Melanocyte of skin (primary cell): ENCODE measurements at places on chromosomes 11 and 22. TPM values are rescaled to one million over a fixed set of nuclear protein-coding genes. Genes with fewer than 3 reads are reported as not detected.

Gene PGA4
- total RNA-seq: not detected in 2 replicates

Gene UPB1
- not detected in 2 replicates for total RNA-seq

Gene PISD
- total RNA-seq: 38.7 and 39.6 TPM in 2 replicates

Gene SPATA19
- not detected in 2 replicates for total RNA-seq

Gene OR52I2
- not detected in 2 replicates for total RNA-seq

Gene SLC1A2
- total RNA-seq: under 0.01 TPM in 1 of 2 replicates, not detected in the other

Gene ARFIP2
- total RNA-seq: 56.0 and 60.9 TPM in 2 replicates

Gene RPS25
- total RNA-seq: 862 and 1,261 TPM in 2 replicates

Gene PPP2R5B
- total RNA-seq: 6.8 and 9.0 TPM in 2 replicates

Gene MPZL3
- total RNA-seq: 0.67 and 2.2 TPM in 2 replicates

Gene CSNK2A3
- total RNA-seq: 3.4 and 4.0 TPM in 2 replicates

Gene GPR83
- not detected in 2 replicates for total RNA-seq

Gene WNT7B
- total RNA-seq: not detected in 2 replicates

Gene ESAM
- total RNA-seq: not detected in 2 replicates
